Stimulated activated CD8-positive, alpha-beta memory T cell treated with anti-CD3 and anti-CD28 coated beads, Interleukin-15, amount 100 ng/mL, for 48 hours (primary cell): ENCODE measurements at places on chromosomes 4 and X.

DNA sequence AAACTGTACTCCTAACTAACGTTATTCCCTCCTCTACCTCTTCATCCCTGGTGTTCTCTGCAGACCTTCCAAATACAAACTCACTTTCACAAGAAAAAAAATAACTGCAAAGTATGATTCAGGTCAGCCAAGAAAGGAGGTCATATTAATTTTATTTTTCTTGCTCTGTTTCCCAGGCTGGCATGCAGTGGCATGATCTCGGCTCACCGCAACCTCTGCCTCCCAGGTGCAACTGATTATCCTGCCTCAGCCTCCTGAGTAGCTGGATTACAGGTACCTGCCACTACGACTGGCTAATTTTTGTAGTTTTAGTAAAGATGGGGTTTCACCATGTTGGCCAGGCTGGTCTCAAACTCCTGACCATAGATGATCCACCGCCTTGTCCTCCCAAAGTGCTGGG, 156.6 kb downstream of the CHIC2 start:
- no peak for DNase-seq

GRCh38 chr4:41132055-41132683, 82.2 kb downstream of the APBB2 start:
- DNase-seq: no peak

GRCh38 chrX:103211012-103211715, 3.7 kb upstream of the BEX4 start:
- no peak for DNase-seq

GRCh38 chrX:72094894-72095293, 36.8 kb downstream of the RTL5 start:
- DNase-seq: no peak

- DNase-seq: no peak
These were observed 27.9 kb upstream of the ZCCHC12 start for GRCh38 chrX:118795528-118796280.

- DNase-seq: no peak
These were observed 67.4 kb downstream of the RASGEF1B start for GRCh38 chr4:81404294-81404693.

DNA sequence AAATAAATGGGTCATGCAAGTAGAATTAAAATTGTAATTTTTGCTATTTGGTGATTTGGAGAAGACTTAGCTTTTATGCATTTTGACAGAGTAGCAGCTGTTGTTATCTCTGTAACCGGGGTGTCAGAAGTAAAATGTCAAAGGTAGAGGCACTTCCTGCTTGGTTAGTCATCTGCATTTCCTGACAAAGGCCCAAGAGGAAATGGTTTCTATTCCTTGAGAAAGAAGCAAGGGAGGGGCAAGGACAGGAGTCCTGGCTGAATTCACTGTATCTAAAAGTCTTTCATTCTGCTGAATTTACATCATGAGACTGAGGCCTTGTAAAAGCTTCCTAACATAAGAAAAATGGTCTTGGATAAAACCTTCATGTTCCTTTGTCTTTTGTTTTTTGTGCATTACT, 550.9 kb upstream of the BOD1L1 start:
- no peak for DNase-seq

- DNase-seq: no peak
These were observed 211.5 kb upstream of the DDX53 start for GRCh38 chrX:22788221-22788620.

DNA sequence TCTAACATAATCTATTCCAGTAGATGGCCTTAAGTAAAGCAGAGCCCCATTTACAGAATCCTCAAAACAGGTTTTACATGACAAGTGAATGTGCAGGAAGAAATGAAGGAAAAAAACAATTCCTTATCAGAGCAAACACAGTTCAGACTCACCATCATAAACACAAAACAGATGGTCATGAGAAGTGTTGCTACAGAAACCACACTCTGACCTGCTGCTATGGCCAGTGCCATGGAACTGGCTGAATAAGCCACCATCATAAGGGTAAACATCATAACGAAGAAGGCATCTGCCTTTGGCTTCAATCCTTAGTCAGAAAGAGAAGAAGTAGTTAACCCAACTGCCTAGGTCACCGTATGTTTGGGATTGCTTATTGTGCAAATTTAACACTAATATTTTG, 61.1 kb downstream of the ABCG2 start:
- no peak for DNase-seq
